Stimulated activated CD4-positive, alpha-beta T cell treated with anti-CD3 and anti-CD28 coated beads, Interleukin-2, amount 100 ng/mL, for 24 hours (primary cell): ENCODE measurements at places on chromosomes 12 and 14.
A peak's percentile ranks its signal among the peaks of the same experiment; 100 is the strongest.

- no peak for DNase-seq
These were observed 84.6 kb upstream of the GRIN2B start for GRCh38 chr12:14066021-14066420.

GRCh38 chr12:109714141-109714912, 702 bp downstream of the FAM222A start:
- DNase-seq: peak; percentile 66

- DNase-seq: no peak
These were observed 9.3 kb upstream of the TAS2R46 start for GRCh38 chr12:11071414-11071813.

GRCh38 chr12:27531896-27532295, 7.9 kb downstream of the PPFIBP1 start:
- no peak for DNase-seq

DNA sequence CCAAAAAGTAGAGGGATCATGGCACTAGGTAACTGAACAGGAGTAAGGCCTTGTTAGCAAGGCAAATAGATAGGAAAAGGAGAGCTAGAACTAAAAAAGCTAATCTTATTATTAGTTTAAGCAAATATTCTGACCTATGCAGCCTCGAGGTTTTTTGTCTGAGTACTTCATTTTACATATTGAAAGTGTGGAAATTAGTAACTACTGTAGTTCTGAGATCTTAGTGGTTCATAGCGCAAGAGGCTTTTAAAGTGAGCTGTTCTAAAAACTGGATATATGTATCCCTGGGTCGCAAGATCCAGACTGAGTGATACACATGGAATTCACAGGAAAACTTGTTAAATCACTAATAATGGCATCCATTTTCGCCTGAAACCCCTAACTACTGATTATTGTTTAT, 411.0 kb upstream of the SOX5 start:
- DNase-seq: no peak

- no peak for DNase-seq
These were observed 20.4 kb upstream of the GPATCH2L start for GRCh38 chr14:76131071-76131965.

DNA sequence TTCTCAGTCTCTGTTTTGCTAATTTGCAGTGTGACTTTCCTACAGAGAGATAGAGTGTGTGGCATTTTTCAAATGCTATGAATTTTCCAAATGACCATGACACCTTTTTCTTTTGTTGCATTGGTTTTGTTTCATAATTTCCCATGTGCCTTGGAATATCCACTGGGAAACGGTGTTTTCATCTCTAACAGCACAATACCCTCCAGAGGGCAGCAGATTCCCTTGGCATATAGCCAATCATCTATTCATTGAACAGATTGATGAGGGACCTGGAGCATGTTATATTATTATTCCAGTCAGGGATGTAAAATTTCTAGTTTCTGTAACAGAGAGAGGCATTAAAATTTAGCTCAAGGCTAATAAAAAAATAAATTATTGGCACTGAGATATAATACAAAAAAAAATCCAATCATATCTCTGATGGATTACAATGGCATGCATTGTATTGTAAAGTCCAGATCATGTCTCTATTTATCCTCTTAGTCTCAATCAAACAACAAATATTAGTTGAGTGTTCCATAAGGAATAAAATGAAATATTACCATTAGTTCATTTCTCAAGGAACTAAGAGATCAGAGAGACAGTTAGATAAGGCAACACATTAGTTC, 29.6 kb upstream of the NTN4 start:
- DNase-seq: no peak

- no peak for DNase-seq
These were observed 220.8 kb upstream of the NOS1 start for GRCh38 chr12:117582135-117582784.

GRCh38 chr14:49634547-49635334, at the start of gene DNAAF2:
Gene DNAAF2, minus strand, starts transcription at chr14:49635244. Its CDS starts 95 bp downstream, at chr14:49635149.
- DNase-seq: peak; percentile 64

- no peak for DNase-seq
These were observed 23.6 kb downstream of the TRHDE start for GRCh38 chr12:72295744-72296143.

DNA sequence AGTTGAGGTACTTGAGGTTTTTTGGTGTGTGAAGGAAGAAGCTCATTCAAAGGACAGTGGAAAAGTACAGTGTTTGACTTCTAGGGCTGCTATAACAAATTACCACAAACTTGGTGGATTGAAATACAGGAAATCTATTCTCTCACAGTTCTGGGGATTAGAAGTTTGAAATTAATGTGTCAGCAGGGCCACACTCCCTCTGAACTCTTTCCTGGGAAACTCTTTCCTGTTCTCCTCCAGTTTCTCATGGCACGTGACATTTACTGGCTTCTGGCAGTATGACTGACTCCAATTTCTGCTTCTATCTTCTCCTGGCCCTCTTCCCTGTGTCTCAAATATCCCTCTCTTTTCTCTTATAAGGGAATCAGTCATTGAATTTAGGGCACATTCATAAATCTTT, 160.2 kb downstream of the CCDC91 start:
- DNase-seq: no peak

DNA sequence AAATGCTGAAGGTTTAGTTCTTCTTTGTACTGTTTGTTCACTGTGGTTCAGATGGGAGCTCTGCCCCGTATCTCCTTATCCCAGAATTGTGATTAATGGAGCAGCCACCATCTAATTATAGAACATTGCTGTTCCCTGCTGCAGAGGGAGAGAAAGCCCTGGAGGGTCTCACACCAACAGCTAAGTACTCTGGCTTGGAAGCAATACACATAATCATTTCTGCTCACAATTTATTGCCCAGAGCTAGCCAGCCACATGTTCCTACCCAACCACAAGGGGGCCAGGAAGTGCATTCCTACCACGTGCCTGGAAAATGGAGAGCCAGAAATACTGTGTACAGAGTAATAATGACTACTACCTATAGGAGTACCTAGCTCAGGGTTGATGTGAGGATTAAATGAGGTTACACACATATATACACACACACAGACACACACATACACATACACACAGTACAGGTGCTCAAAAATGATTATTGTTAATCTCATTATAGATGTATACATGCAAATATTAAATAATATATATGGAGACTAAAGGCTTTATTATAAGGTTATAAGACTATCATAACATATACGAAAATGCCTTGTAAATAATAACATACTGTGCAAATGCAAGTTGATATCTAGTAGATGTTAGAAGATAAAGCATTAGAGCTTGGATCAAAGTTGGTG, 22.3 kb downstream of the MSRB3 start:
- DNase-seq: no peak

DNA sequence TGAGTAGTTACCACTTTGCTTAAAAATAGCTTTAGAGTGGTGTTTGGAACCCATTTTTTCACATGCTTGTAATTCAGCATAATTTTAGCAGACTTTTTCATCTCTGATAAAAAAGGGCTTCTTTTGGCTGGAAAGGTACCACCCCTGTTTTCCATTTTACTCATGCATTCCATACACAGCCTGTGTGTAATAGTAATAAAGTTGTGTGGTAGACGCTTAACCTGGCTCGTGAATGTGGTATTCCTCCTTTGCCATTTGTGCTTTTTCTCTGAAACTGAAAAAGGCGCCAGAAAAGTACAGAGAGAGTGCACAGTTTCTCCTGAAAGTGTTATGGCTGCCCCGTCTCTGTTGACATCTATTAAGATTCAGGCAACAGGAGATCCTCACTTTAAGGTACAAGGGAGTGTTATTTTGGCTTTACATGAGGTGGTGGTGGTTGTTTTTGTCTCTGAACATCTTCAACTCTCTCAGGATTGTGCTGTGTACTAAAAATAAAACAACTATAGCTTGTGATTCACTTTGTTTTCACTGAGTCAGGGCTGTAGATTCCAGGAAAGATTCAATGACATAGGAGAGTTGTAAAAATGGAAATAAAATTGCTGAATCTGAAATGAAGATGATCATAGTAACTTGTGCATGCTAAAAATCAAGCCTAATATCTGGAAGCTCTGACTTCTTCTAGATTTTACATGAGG, 45.6 kb upstream of the MIS18BP1 start:
- no peak for DNase-seq

GRCh38 chr12:28145216-28145615, 45.0 kb upstream of the CCDC91 start:
- DNase-seq: no peak
